Posterior cingulate gyrus (tissue), 11 donors: ENCODE measurements at places on chromosomes 6 and 20.

GRCh38 chr6:27814665-27815424 is 97.4 kb downstream of the OR2B2 start:
- DNase-seq = no peak

DNA sequence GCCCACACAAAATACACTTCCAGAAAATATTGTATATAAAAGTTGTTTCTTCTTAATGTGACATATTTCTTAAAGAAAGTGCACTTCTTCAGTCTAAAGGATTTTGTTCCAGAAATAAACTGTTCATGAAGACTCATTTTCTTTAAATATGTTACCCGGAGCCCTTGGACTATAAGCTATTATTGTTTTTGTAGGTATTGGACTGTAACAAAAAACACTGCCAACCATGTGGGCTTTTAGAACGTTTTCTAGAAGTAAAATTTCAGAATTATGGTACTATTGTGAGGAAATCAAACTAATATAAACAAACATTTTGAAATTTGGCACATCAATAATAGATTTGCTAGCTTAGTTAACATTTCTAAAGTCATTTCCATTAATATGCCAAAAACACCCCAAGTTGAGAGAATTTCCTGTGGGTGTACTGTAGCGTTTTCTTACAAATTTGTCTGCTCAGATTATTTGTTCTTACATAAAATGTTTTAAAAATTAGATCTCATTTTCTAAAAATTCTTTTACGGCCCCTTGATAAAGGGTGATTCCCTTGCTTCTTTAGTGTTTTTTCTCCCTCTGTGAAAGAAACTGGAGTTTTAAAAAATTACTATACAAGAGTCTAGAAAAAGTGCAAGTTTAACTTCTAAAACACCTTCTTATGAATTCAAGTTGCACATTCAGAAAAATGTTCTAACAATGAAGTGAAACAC is 3.4 kb downstream of the NKX2-4 start:
- DNase-seq = no peak

DNA sequence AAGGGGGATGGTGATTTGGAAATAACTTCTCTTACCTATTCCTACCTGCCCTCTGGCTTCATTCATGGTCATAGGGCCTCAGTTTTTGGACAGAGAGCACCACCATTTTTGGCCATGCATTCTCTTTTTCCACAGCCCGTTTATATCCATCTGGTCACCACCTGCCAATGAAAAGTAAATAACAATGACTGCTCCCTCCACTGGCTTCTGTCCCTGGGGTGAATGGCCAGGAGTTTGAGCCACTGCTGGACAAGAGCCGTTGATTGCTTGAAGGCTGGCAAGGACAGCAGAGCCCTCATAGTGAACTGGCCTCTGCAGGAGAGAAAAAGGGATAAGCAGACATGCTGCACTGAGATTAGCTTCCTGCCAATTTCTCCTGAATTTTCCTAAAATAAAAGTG is 261.8 kb downstream of the ADGB start:
- no peak for DNase-seq

- no peak for DNase-seq
These were observed 16.9 kb downstream of the RARS2 start for GRCh38 chr6:87572883-87573282.

- no peak for DNase-seq
These were observed 42.9 kb downstream of the CDH26 start for GRCh38 chr20:60001108-60001507.

GRCh38 chr6:93468291-93468690 is 48.9 kb upstream of the EPHA7 start:
- no peak for DNase-seq

DNA sequence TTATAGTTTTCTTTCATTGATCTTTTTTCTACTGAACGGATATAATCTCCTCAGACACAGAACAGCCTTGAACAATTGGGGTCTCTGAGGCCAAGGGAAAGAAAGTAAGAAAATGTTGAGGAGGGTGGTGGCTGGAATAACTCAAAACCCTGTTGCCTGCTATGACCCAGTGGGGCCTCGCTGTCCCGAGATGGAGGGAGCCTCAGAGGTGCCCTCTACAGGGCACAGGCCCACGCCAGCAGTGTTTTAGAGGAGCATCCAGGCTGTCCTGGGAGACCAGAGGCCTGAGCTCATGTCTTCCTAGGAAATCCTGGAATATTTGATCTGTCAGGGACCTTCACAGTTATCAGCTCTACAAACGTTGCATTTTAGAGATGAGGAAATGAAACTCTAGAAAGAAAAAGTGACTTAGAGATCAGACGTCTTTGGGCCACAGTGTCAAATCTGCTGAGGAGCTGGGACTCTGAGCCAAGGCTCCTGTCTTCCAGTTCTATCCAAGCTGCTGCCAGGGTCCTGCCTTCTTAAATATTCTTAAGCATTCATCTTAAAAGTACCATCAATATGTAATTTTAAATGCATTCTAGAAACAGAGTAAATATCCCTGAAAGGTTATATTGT is 26.3 kb downstream of the ALDH5A1 start:
- DNase-seq = no peak

DNA sequence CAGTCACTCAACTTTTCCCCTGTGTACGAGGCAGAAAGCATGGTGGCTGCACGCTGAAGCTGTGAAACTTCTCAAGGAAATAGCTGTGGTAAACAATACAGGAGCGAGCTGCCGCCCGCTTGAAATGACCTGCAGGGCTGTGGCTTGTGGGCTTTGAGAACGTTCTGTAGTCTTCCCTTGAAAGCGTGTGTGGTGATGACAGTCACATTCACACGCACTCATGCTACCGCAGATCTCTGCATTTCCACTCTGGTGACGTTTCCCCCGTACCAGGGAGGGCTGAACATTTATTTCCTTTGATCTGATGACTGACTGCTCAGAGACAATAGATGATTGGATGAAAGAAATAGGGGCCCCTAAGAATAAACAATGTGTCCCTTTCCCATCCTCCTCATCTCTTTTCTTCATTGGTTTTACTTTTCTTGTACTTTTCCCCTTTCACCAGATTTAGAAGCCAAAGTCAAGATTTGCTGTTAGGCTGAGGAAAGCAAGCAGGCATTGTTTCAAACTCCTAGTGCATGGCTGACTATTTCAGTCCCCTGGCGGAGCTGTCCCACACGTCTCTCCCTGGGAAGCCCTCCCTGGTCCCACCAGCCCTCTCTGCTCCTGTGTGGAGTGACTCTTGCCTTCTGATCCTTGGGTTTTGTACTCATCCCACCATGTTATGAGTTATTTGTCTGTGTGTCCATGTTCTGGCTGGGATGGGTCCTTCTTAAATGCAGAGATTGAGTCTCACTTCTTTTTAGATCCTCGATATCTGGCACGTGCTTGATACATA is 3.9 kb downstream of the SYTL3 start:
- DNase-seq = no peak

DNA sequence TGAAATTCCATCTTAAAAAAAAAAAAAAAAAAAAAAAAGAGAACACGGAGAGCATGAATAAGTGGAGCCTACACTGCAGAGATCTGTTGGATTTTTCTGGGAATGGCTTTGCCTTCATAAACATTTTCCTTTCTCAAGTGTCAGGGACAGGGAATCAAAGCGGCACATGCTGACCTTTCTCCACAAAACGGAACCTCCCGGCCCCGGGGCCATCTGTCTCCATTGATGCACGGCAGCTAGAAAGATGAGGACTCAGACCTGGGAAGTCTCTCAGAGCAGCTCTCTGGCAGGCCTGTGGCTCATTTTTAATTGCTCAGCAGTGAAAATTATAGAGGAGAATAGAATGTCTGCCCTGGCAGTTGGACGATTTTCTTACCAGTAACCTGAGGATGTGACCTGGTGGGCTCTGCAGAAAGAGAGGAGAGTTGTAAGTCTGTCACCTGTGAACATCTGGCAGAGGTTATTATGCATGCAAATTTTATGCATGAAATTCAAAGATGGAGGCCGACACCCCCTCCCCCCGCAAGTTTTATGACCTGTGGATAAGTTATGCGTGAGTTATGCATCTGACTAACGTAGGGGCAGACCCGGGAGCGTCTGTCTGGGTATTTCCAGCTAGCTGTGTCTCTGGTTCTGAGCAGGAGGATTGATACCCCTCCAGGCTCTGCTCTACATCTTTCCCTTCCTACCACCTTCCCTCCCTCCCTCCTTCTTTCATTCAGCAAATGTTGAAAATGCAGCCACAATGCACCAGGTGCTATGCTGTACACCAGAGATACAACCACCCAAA is 352.5 kb downstream of the CDH26 start:
- DNase-seq = no peak

DNA sequence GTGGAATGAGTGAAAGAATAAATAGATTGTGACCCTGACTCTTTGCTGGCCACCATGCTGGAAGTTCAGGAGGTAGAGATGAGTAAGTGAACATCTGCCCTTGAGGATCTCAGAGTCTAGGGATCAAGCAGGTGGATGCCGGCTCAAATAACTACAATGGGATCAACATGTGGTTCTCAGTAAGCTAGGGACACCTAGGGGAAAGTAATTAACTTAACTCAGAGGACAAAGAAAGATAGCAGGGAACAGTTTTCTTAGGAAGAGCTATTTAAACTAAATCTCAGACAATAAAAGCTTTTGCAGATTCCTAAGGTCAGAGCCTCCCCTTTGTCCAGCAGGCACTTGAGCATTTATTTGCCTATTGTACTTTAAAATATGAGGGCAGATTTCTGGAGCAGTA is 29.1 kb downstream of the SLC13A3 start:
- no peak for DNase-seq

- no peak for DNase-seq
These were observed 75.4 kb upstream of the FRMD1 start for GRCh38 chr6:168154263-168154917.

DNA sequence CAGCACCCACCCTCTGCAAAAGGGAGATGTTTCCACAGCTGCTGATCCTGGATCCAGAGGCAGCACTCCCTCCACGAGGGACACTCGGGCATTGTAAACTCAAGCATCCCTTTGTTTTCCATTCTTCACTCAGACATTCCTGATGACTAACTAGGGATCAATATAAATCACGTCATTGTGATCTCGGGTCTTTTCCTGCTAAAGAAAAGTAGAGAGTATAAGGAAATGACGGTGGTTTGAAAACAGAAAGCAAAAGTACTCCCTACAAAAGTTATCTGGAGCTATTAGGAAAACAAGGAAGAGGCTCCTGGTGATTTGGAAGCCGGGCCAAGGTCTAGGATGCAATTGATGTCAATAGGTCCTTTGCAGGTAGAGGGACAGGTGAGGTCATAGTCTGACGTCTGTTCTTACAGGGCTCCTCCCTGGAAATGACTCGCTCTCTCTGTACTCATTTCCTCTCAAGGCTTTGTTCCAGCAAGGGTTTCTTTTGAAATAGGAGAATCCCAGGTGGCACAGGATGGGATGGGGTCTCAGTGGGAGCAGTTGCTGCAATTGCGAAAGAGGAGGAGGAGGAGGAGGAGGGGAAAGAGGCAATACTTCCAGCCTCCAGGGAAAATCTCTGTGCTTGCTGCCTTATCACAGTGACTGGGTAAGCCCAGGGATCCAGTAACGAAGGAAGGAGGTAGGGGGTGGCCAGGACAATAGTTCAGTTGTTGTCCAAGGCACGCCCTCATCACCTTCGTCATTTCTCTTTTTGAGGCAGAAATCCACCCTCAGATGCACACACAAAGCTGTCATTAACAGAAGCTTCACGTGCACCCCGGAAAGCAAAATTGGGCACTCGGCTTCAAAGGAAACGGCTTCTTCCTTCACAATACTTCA is 222.8 kb downstream of the LY86 start:
- DNase-seq = no peak

- no peak for DNase-seq
These were observed 3.6 kb upstream of the MAS1 start for GRCh38 chr6:159887146-159887545.

DNA sequence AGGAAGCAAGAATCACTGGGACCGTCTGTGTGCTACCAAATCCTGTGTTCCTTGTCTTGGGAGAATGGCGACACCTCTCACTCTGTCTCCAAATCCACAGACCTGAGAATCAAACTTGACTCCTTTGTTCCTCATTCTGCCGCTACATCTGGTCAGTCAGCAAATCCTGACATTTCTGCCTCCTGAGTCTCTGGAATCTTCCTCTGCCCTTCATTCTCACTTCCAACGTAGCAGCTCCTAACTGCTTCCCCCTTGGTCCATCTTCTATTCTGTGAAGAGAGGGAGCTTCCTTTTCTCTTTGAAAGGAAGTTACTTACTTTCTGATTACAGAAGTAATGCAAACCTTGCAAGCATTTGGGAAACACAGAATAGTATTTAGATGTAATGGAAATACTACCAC is 37.7 kb downstream of the SYTL3 start:
- DNase-seq = no peak

GRCh38 chr6:110547266-110547964 is 71.0 kb upstream of the SLC22A16 start:
- DNase-seq = no peak

DNA sequence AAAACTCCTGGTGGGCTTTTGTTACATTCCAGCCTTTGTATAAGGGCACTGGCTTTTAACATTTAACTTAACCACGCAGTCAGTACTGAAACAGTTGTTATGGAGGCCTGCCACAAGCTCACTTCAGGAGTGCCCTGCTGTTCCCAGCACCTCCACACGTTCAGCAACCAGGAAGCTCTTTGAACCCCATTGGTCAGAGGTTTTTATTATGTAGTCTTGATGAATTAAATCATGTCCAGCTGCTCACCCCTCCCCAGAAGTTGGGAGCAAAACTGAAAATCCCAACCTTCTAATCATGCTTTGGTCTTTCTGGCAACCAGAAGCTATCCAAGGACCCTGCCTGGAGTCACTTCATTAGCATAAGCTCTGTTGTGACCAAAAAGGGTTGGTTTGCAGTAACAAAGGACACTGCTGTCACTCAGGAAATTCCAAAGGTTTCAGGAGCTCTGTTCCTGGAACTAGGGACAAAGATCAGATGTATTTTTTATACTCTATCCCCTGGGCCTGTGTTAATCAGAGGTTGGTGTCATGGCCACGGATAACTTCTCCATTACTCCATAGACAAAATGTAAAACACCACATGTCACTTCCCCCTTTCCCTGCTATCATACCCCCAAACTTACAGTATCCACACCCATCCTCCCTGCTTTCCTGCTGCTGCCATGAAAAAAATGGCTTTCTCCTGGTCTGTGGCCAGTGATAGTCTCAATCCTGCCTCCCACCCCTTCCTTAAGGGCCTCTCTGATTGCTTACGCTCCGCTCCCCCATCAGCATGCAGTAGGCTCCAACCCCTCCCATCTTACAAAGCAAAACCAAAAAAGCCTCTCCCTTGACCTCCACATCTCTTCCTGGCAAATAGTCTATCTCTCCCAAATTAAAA is 3.1 kb downstream of the ARMC12 start:
- no peak for DNase-seq

- no peak for DNase-seq
These were observed 437.8 kb downstream of the CDH26 start for GRCh38 chr20:60395991-60396390.

- DNase-seq = no peak
These were observed 6.8 kb upstream of the HLA-B start for GRCh38 chr6:31363811-31364210.
